ENCODE measurements at places on chromosomes 5 and 9.
A peak's percentile ranks its signal among the peaks of the same experiment; 100 is the strongest.

- no peak for DNase-seq
Measured at GRCh38 chr5:76384705-76385104, 18.4 kb upstream of the IQGAP2 start.

DNA sequence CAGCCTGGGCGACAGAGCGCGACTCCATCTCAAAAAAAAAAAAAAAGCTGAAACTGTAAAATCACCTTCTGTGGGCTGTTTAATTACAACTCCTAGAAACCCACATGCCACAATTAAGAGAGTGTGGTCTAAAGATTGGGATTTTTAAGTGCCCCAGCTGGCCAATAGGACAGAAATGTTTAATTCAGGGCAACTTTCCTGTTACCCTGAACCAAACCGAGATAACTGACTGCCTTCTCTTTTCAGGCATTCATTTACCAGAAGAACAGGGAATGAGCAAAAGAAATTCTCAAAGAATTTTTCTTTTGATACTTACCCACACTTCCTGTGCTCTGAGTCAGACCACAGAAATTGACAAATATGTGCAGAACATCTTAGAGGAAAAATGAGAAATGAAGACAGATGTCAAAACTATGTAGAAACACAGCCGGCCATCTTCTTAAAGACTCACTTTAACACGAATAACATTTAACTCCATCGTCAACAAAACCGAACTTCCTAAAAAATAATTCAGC is 221.3 kb upstream of the DAPK1 start:
- DNase-seq = peak; percentile 57

DNA sequence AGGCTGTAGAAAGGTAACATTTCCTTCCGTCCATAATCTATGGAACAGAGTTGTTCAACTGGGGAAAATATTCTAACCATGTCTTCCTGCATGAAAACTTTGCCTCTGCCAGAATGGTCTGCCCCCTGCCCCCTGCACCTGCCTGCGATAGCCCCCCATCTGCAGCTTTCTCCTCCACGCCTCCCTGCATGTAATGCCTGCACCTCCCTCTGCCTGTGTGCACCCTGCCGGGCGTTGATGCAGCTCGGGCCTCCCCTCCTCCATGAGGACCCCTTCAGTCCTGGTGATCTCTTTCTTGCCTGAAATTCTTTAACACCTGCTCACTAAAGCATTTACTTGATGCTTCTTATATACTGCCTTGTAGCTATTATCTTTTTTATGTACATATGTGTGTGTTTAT is 266.2 kb downstream of the ARHGEF28 start:
- DNase-seq = no peak

GRCh38 chr9:112493393-112494137 is 6.9 kb downstream of the KIAA1958 start:
- DNase-seq = no peak

GRCh38 chr9:133008824-133009223 is 22.0 kb upstream of the GTF3C5 start:
- no peak for DNase-seq

- no peak for DNase-seq
Measured at GRCh38 chr9:127258606-127259471, 5.7 kb upstream of the GARNL3 start.

GRCh38 chr9:14348373-14349145 is 34.6 kb upstream of the NFIB start:
- peak; percentile 10 for DNase-seq

DNA sequence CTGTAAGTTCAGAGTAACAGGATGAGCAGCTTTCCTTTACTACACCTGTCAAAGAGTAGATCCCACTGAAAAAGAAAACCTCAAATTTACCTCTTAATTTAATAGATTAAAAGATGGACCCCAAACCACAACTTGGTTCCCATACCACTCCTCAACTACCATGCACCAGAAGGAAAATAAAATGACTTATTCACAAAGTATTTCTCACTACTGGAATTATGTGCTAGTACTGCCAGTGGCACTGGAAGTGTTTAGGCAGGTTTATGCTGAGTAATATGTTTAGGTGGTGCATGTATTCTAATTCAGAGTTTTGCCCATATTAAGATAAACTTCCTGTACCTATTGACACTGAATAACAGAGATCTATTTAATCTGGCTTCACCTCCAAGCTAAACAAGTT is 6.6 kb downstream of the PLK2 start:
- DNase-seq = no peak

DNA sequence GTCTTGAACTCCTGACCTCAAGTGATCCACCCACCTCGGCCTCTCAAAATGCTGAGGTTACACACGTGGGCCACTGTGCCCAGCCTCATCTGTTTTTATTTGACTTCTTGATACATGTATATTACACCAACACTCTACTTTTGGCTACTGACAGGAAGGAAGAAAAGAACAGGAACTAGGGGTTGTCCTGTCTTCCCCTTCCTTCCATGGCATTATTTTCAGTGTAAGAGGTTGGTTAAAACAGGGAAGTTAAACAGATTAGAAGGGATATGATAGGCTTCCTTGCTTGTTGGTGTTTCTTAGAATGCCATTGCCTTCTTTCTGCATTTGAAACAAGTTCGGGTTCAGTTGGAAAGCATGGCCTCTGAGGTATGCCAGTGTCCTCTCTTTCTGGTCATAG is 312.8 kb downstream of the NDUFS4 start:
- DNase-seq = no peak

DNA sequence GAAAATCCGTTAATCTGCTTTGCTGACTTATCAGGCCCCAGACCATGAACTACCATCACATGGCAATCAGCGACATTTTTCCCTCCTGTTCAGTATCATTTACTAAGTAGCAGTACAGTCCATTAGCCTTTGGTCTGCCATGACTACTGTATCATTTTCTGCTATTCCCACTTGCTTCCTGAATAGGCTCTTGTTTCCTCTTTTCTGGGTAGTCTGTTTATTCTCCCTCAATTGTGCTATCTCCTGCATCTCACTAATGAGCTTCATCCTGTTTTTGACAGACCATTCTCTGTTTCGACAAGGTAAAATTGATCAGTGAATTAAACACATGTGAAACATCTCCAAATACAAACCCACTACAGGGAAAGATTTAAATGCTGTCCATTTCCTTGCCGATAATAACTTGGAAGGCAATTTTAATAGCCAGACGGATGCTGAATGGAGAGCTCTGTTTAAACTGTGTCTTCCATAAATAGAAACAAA is 263.5 kb upstream of the ANKRD55 start:
- no peak for DNase-seq

DNA sequence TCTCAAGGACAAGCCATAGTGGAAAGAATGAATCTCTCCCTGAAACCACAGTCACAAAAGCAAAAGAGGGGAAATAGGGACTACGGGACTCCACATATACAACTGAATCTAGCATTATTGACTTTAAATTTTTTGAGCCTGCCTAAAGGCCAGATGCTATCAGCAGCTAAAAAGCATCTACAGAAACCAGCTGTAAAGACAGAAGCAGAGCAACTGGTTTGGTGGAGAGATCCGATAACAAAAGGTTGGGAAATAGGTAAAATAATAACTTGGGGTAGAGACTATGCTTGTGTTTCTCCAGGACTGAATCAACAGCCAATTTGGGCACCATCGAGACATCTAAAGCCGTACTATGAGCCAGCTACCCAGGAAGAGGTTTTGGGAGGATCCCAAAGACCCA is 281.2 kb downstream of the CDH18 start:
- DNase-seq = no peak

GRCh38 chr5:54577937-54578653 is 60.5 kb downstream of the SNX18 start:
- no peak for DNase-seq

- DNase-seq = no peak
Measured at GRCh38 chr9:69497816-69498215, 172.8 kb downstream of the ENTREP1 start.

- no peak for DNase-seq
Measured at GRCh38 chr5:150703762-150704161, 2.9 kb upstream of the RBM22 start.

- no peak for DNase-seq
Measured at GRCh38 chr9:133919253-133920115, 72.6 kb downstream of the VAV2 start.

GRCh38 chr9:134994926-134995791 is 77.4 kb upstream of the FCN1 start:
- no peak for DNase-seq

DNA sequence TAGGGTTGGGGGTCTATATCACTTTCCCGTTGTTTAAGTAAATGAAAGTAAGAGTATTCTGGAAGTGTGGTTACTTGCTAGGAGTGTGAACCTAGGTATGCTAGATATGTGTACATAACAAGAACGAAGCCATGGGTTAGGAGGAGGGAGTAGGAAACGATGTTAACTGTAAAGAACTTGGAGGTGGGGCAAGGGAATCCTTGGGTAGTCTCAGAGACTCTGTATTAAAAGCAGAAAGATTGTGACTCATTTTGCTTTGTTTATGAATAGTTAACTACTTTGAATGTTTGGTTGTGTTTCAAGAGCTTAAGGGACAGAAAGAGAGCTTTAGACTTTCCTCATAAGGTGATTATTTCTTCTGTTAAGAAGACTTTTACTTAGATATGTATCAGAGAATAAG is 59.9 kb downstream of the TMEM252 start:
- no peak for DNase-seq

GRCh38 chr9:70083429-70083828 is 39.8 kb downstream of the MAMDC2 start:
- DNase-seq = peak; percentile 21

DNA sequence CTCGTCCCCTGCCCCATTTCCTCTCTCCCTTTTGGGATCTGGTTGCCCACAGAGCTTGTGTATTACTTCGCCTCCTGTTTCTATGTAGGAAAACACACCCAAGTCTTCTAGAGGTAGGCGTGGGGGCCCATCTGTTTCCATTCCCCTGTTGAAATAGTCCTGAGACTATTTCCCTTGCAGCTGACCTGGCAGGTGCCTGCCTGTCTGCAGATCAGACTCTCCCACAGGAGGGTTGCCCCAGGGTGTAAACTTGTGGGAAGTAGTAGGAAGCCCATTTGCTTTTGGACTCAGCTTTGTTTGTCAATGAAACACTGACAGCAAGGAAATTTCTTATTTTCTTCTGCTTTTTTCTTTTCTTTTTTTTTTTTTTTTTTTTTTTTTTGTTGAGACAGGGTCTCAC is 16.3 kb upstream of the GARNL3 start:
- DNase-seq = no peak

GRCh38 chr9:2657427-2657826 is 35.8 kb downstream of the VLDLR start:
- DNase-seq = no peak

GRCh38 chr9:136596630-136597031 is 50.8 kb upstream of the NOTCH1 start:
- DNase-seq = peak; percentile 15

DNA sequence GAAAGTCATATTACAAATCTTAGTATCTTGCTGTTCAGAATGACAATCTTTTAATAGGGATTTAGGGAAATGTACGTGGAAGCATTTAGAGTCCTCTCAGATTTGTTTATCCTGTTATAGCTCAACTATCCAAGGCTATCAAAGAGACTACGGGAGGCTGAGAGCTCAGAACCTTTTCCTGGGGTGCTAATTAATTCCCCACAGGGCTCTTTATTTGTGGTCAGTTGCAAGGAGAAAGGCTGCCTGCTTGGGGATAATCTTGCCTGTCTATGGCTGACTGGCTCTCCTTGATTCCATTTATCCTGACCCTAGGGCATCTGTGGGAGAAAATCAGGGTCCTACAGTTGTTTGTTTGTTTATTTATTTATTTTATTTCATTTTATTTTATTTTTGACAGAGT is 28.0 kb upstream of the RPS23 start:
- no peak for DNase-seq

DNA sequence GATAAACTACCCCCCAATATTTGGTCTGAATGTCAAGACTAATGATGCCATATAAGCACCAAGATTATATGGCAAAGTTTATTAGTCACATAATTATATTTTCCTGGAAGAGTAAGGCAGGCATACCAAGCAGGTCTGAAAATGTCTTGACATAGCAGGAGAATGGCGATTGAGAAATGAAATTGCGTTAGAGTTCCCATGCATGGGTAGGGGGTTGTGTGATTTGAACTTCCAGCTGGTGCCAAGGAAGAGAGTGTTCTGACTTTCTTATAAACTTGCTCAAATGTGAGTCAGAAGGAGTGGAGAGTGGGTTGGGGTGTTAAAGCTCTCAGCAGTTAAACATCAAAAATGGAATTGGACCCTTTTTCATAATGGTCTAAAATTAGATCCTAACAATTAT is 1200.6 kb upstream of the ACO1 start:
- DNase-seq = no peak

DNA sequence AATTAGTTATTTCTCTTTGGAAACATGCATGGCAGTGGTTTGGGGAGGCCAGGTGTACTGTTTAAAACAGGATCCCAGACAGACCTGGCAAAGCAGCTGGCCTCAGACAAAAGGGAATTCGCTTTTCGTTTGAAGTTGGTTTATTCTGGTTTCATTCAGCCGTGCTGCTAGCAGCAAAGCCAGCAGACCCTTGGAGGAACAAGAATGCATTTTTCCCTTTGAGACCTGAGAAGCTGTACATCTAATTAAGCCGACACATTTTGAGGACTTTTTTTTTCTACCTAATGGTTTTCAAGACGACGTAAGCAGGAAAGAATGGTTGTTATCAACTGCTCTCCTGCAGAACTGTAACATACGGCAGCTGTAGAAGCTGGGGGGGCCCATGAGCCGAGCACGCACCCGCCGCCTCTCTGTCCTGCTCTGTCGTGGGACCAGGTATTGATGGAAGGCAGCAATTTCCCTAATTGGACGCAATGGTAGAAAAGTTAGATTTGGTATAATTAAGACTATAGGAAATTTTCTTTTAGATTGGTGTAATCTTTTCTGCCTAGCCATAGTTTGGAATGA is 13.6 kb downstream of the PLEKHG4B start:
- no peak for DNase-seq

DNA sequence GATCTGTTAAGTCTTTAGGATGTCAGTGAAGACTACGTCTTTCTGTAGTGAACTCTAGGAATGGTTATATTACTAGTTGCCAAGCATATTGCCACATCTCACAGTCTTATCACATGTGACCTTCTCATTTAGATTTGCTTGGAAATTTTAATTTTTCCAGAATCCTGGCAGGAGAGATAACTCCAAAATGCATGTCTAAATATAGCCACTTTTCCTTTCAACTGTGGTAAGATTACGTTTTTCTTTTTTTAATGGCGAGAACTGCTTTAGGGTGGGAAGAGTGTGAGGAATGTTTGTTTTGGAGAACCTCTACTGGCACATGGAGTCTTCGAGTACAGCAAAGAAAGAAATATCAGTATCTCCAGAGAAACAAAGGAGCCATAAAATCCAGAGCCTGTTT is 91.7 kb upstream of the ADAMTSL1 start:
- no peak for DNase-seq

All from RPMI7951 (cell line).